ENCODE measurements at places on chromosomes 5 and 9. TPM values are rescaled to one million over a fixed set of nuclear protein-coding genes. Genes with fewer than 3 reads are reported as not detected.

The NDUFS6 gene
- 33.9 TPM for total RNA-seq

The FSTL4 gene
- 1.4 TPM for total RNA-seq

The SCGB3A2 gene
- not detected for total RNA-seq

The RANBP17 gene
- total RNA-seq, result 197 TPM

The ATP10B gene
- 2.2 TPM for total RNA-seq

The DMRTA1 gene
- total RNA-seq, result 4.3 TPM

The CTXN3 gene
- total RNA-seq, result 2.6 TPM

The ANAPC2 gene
- total RNA-seq, result 18.3 TPM

The GTF2H2C gene
- 52.0 TPM for total RNA-seq

The SH3TC2 gene
- 5.8 TPM for total RNA-seq

The GRHPR gene
- 66.0 TPM for total RNA-seq

The MARCOL gene
- total RNA-seq, result 3.9 TPM

The CARTPT gene
- total RNA-seq, result not detected

The SLC4A9 gene
- total RNA-seq, result not detected

The CCDC69 gene
- 20.0 TPM for total RNA-seq

The DND1 gene
- total RNA-seq, result 0.96 TPM

The FOXD4L4 gene
- total RNA-seq, result 1.9 TPM

The SPINK1 gene
- 14.0 TPM for total RNA-seq

The PCDHB15 gene
- total RNA-seq, result 3.4 TPM

The SLC6A18 gene
- total RNA-seq, result not detected

The NR5A1 gene
- not detected for total RNA-seq

The GEMIN5 gene
- total RNA-seq, result 7.7 TPM

The S1PR3 gene
- 11.8 TPM for total RNA-seq

The RETREG1 gene
- total RNA-seq, result 51.0 TPM

The PCDHA1 gene
- total RNA-seq, result 5.3 TPM

The NIM1K gene
- 1.2 TPM for total RNA-seq

The ACOT12 gene
- total RNA-seq, result 4.6 TPM

The AMBP gene
- total RNA-seq, result not detected

The EDIL3 gene
- 170 TPM for total RNA-seq

The KDM4C gene
- 46.0 TPM for total RNA-seq

The TAF11L13 gene
- 5.3 TPM for total RNA-seq

The SHC3 gene
- total RNA-seq, result 3.1 TPM

The EXD3 gene
- total RNA-seq, result 12.0 TPM

The WDR31 gene
- total RNA-seq, result 3.1 TPM

The FCN2 gene
- total RNA-seq, result not detected

The DCAF12 gene
- total RNA-seq, result 31.8 TPM

The PCDHB8 gene
- 0.72 TPM for total RNA-seq

The TAS2R1 gene
- 0.72 TPM for total RNA-seq

The SPARC gene
- 7,643 TPM for total RNA-seq

The PCDHGA5 gene
- 1.9 TPM for total RNA-seq

The C9orf50 gene
- 1.2 TPM for total RNA-seq

The PCDHB5 gene
- total RNA-seq, result 11.6 TPM

The LAMC3 gene
- total RNA-seq, result 17.8 TPM

The TAF1L gene
- 4.3 TPM for total RNA-seq

The PCDHA6 gene
- 3.1 TPM for total RNA-seq

The GPRIN1 gene
- 0.72 TPM for total RNA-seq

The SLC1A3 gene
- total RNA-seq, result 22.9 TPM

The IFNW1 gene
- total RNA-seq, result 0.48 TPM

The CERCAM gene
- 105 TPM for total RNA-seq

The NRARP gene
- total RNA-seq, result 1.9 TPM

Measured in umbilical cord (tissue), 2 donors.